NB4 (cell line): ENCODE measurements at places on chromosomes 5 and 9.

- DNase-seq, result no peak
Measured at GRCh38 chr5:64671678-64672077, 18.6 kb upstream of the SHISAL2B start.

- DNase-seq, result no peak
Measured at GRCh38 chr9:123568691-123569688, 213.0 kb downstream of the CRB2 start.

DNA sequence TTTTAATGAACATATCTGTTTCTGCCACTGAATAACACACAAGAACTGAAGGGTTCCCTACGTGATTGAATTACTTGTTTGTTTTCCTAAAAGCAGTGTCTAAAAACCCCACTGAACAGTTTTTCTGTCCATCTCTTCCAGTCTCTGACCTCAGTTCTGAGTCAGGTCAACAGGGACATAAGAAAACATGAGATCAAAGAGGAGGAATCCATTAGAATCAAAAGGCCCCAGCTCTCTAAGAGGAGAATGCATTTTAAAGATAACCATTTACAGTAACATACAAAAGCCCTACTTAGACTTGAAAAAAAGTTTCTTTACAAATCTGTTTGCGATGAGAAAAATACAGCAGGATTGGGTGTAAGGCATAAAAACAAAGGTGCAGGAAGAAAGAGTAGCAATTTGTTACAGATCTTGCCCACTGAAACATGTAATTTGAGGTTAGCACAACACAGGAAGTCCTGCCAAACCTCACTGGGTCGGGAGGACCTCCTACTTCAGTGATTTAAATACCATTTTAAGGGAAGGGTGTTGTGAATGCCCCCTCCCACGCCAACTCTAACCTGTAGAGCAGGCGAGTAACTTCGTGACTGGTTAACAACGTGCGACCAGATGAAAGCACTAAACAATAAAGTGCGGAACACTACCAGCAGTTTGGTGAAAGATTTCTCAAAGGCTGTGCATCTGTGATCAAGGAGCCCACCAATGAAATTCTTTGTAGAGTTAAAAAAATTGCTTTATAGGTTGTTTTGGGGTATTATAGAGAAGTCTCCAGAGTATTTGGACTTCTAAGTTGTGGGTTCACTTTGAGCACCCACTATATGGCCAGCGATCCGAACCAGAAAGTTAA is 1.3 kb downstream of the QSOX2 start:
- DNase-seq, result peak; percentile 70

GRCh38 chr5:170132976-170133448 is 27.3 kb downstream of the FOXI1 start:
- no peak for DNase-seq

DNA sequence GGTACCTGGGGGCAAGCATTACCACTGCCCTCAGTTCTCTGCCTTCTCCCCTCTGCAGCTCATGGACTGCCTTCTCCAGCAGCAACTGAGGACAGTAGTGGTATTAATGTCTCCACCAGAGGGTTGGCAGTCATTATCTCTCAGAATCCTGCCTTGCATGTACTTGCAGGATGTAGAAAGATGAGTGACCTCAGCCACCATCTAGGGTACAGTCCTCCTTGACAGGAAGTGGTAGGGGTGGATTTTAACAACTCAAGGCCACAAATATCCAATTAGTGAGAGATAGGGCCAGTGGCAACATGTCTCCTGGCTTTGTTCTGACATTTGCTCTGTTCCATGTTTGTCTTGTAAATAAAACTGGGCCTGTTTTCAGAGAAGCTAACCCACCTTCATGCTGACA is 47.2 kb downstream of the F2R start:
- peak; percentile 36 for DNase-seq

- peak; percentile 65 for DNase-seq
Measured at GRCh38 chr5:113678924-113679575, 165.6 kb downstream of the YTHDC2 start.

- DNase-seq, result no peak
Measured at GRCh38 chr5:31741496-31741895, 102.6 kb downstream of the PDZD2 start.

DNA sequence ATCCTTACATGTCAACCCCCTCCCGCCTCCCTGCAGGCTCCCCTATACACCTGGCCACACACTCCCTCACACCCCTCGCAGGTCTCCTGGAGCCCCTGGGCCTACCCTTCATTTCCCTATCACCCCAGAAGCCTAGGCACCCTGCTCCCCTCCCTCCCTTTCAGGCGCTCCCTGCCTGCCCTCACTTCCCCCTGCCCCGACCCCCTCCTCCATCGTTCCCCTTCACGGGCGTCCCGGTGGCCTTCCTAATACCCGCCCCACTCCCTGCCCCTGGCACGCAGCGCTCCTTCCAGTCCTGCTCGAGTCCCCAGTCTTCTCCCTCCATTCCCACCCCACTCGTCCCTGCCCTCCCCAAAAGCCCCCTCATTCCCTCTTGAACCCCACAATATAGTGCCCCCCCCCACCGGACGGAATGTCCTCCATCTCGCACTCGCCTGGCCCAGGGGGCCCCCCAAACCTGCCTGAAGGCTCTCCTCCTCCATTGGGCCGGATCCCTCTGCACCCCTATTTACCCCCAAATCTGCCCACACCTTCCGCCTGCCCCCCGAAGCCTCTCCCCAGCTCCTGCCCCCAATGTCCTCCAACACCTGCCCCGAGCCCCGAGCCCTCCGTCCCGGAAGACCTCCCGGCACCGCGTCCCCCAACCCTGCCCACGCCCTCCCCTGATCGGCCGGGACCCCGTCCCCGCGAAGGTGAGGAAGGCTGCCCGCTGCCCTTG is 746 bp downstream of the STRBP start:
- peak; percentile 32 for DNase-seq

DNA sequence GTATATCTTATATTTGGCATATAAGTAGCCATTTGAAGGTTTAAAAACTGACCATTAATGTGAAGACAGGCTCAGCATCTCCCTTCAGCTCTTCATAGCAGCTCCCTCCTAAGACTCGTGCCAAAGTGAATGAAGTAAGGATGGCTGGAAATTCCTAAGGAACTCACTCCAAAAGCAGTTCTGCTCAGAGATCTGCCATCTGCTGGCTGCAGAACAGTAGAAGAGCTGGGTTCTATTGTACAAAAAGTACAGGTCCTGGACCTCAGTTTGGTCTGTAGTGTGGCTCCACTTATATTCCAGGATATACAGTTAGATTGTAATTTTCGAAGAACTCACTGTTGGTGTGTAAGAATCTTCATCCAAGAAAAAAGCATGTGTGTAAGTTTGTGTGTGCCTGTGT is 104.9 kb upstream of the RUSC2 start:
- no peak for DNase-seq
